ENCODE measurements at places on chromosomes 1 and 21.

DNA sequence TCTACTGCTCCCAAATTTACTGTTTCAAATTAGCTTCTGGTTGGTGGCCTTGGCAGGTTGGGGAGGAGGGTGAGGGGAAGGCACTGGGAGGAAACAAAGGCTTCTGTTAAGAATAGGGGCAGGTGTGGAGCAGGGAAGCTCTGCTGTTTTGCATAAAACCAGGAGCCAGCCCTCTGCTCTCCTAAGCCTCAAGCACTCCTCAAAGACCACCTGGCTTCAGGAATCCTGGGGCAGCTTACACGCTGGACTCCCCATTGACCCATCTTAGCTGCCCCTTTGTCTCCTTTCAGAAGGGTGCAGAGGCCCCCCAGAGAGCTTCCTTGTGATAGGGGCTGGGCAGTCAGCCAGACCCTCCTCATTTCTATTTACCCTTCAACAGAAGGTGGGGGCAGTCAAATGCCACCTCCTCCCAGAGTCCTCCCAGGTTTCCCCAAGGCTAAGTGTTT lies 11.5 kb upstream of the DHRS3 start:
- no peak for DNase-seq

GRCh38 chr21:42465008-42465802 lies 30.8 kb downstream of the RSPH1 start:
- DNase-seq = peak; percentile 94

- no peak for DNase-seq
These were observed 48.0 kb downstream of the ABCA4 start for GRCh38 chr1:94072840-94073522.

GRCh38 chr1:215022204-215022603 lies 60.3 kb upstream of the KCNK2 start:
- no peak for DNase-seq

GRCh38 chr1:160726498-160727315 lies 12.3 kb upstream of the SLAMF7 start:
- peak; percentile 87 for DNase-seq

DNA sequence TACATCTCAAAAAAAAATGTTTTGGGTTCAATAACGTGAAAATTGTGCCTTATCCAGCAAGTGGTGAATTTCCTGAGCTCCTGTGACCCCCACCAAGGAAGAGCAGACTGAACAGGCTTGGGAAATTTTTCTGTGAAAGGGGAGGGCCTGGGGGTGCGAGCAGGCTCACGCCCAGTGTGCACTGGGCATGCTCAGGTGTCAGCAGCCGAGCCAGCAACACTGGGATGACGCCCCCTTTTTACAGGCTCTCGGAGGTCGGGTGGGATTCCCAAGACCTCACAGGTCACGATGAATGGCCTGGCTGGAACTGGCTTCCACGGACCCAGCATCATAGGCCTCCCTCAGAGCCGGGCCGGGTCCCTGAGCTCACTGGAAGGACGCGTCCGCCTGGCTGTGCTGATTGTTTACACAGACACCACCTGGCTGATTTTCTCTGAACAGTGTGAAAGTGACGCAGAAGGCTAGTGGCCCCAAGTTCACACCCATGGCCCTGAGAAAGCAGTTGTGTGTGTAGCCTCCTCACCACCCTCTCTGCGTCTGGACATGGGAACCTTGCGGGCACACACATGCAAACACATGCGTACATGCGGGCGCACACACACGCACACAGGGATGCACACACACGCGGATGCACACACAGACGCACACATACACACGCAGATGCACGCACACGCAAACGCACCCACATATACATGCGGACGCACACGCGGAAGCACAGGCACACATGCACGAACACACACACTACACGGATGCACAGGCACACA lies 9.2 kb downstream of the CSTB start:
- DNase-seq = no peak

DNA sequence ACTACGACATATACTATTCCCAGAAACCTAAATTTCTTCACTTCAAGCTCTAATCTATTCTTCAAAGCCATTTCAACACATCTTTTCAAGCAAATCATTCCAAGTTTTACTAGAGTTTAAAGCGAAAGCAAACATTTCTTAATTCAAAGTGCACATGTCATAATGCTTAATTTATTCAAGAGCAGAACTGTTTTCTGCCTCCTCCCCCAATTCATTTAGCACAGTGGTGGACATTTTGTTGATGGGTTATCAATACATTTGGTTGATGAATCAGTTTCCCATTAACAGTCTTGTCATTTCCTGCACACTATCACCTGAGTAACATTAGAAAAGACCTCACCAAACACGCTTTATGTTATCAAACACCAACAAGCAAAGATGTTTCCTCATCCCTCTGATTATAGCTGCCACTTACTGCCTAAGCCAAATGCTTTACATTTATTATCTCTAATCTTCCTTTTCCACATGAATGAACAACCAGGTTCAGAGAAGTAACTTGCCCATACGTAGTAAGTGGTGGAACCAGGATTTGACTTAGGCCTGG lies 2.0 kb downstream of the SRSF4 start:
- no peak for DNase-seq

- DNase-seq = no peak
These were observed 6.7 kb upstream of the EVI5 start for GRCh38 chr1:92791487-92792066.

- peak; percentile 57 for DNase-seq
These were observed 17.0 kb downstream of the TNFRSF25 start for GRCh38 chr1:6448749-6449631.

All from NB4 (cell line).